ENCODE measurements at places on chromosomes 12 and 14.

DNA sequence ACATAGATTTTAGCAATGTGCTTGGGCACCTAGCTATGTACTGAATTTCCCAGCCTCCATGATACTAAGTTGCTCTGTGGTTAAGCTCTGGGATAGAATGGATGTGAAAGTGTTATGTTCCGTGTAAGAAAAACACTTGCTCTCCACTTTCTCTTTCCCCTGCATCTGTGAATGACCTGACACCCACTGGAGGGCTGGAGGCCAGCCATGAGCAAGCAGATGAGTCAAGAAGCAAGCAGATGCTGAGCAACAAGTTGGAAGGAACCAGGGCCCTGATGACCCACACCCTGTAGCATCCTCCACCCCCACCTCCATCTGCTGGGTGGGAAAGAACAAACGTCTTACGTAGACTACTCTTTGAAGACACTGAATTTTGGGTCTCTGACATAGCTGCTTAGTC is 56.6 kb downstream of the EID3 start:
- no peak for DNase-seq

DNA sequence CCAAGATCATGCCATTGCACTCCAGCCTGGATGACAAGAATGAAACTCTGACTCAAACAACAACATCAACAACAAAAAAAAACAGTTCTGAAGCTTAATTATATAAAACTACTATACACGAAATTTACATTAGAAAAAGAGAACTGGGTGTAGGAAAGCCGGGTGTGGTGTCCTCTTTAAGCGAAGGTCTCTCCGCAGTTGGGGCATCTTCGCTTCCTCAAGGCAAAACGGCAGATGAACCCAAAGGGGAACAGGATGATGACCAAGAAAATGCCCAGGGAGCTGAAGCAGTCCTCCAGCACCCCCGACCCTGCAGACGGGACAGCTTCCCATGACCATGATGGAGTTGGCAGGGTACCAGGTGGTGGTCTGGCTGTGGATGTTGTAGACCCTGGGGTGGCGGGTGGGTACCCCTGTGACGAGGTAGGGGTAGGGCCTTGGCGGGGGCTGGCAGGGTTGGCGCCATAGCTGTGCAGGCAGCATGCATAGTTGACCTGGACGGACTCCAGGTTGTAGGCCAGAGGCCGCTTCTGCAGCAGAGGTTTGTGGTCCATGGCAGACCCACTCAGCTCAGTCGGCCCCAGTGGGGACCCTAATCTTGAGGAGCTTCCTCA is 18.2 kb upstream of the BCAT1 start:
- DNase-seq, result no peak

DNA sequence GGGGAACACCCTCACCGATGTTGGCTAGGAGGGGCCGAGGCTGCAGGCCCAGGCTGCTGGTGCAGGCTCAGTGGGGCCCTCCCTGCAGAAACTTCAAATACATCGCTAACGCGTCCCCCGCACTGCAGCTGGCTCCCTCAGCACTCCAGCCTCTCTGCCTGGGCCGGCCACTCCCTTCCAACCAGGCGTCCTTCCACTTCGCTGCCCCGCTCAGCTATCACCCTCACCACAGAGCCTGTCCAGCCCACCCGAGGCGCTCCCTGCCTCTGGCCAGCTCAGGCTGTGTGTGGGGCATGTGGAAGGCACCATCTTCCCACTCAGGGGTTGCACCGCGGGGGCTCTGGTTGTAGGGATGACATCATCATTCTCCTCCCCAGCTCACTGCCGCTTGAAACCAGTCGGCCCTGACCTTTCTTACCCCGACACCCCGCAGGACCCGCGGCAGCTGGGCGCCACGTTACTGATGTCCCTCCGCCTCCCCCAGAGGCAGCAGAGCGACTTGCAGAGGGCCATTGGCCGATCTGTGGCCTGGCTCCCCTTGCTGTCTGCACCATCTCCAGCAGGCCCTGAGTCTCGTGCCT is 199.9 kb upstream of the RTL1 start:
- DNase-seq, result no peak

DNA sequence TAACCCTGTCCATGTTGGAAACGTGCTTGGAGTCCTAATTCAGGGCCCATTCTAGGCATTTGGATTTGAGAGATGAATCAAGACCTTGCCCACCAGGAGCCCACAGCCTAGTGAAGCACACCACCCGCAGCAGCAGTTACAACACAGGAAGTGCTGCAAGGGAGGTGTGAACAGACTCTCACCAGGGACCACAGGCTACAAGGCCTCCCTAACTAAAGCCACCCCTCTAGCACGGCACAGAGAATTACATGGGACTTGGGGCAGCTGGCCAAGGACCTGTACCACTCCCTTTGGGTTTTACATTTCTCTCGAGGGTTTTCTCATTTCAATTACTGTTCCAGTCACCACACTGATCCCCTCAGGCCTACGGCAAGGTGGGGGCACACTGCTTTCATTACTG is 49.5 kb upstream of the FOXN3 start:
- no peak for DNase-seq

- no peak for DNase-seq
Observed at GRCh38 chr14:29390081-29390832, 537.4 kb downstream of the PRKD1 start.
